ENCODE measurements at places on chromosomes 4 and X. TPM values are rescaled to one million over a fixed set of nuclear protein-coding genes. Genes with fewer than 3 reads are reported as not detected.
A peak's percentile ranks its signal among the peaks of the same experiment; 100 is the strongest.

DNA sequence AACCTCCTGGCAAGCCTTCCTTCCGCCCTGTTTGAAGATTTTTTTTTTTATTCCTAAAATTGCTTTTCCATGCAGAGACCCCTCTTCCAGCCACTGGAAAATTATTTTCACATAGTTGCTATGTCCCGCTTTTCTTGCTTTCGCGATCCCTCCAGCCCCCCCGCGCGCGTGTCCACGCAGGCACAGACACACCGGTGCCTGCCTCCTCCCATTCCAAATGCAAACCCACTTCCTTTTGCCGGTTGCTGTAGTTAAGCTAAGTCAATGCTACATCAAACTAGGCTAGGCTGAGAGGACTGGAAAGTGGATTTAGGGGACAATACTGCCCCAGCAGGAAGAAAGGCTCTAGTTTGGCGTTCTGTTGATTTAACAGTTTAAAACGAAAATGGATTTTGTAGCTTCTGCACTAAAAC is 111.0 kb downstream of the DHX15 start:
- DNase-seq = peak; percentile 42

DNA sequence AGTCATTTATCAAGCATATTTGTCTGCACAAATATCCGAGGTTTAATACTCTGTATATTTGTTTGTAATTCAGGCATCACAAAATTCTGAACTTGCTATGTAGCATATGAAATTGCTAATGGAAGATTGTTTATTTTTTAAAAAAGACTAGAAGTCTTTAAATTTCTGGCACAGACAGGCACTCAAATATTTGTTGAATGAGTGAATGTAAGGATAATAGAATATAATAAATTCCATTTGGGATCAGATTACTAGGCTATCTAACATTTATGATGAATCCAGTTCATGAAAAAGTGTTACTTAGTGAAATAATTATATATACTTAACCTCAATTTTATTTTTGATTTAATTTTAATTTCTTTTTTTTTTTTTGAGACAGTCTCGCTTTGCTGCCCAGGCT is 30.4 kb upstream of the TEC start:
- no peak for DNase-seq

DNA sequence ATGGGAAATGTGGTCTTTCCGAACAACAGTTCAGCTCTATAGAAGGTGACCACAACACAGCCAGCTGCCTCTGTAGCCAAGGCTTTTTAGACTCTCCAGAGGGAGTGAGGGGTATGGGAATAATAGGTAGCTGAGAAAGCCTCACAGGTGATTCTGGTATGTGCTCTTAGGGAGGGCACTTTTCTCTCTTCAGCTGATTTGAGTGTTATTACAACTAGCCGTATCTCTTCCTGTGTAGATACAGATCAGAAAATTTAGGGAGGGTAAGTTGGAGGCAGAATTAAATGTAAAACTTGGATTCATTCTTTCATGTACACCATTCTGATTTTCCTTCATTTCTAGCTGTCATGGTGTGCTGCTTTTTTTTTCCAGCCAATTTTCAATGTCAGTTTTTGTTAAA is 154.9 kb downstream of the BMPR1B start:
- DNase-seq = no peak

DNA sequence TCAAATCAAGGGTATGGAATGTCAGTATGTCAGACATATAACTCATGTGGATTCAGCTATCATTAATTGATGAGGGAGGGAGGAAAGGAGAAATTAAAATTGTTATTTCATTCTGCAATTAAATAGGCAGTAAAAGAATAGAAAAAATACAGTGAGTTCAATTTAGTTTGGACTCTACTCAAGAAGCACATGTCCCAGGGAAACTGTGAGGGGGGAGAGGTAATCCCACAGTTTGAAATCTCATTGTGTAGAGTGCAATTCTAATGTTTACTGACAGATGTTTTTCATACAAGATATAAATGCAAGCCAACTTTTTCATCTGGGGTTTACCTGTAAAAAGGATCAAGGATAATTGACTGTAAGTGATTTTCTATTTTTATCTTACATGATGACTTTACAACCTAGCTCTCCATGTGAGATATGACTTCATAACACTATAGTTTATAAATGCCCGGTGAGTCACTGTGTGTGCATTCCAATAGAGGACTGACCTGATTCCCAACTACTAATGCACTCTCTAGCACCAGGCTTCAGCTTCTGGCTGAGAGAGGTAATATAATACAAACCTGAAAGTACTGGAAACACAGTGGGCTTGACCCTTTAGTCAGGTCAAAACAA is 35.2 kb upstream of the SCD5 start:
- no peak for DNase-seq

DNA sequence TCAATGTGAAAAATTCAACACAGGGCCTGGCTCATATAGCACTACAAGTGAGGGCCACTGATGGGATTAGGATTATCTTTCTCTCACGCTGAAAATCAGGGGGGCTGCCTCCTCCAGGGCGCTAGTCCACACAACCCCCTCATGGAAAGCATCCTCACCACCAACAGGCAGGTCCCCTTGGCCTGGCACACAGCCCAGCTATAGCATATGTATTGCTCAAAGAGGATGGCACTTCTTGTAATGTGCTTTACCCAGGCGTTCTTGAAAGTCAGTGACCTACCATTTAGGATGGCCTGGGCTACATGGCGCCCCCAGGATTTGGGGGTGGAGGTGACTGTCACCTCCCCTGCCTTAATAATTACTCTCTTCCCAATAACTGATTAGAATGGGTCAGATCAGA is 71.0 kb upstream of the LSM6 start:
- DNase-seq = no peak

DNA sequence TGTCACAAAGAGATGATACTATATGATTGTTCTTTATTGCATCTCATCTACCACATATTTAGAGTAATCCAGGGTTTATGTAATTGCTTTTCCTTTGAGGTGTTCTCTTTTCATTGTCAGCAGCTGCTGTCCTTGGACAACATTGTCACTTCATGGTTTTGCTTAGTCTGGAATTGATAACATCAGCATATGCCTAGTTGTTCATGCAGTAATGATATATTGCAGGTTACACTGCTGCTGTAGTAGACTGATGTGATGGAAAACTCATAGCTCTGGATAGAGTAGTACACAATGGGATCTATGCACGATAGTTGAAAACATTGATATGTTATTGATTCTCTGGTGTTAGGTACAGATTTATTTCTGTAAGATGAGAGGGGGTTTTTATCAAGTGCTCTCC is 13.7 kb downstream of the NEIL3 start:
- no peak for DNase-seq

DNA sequence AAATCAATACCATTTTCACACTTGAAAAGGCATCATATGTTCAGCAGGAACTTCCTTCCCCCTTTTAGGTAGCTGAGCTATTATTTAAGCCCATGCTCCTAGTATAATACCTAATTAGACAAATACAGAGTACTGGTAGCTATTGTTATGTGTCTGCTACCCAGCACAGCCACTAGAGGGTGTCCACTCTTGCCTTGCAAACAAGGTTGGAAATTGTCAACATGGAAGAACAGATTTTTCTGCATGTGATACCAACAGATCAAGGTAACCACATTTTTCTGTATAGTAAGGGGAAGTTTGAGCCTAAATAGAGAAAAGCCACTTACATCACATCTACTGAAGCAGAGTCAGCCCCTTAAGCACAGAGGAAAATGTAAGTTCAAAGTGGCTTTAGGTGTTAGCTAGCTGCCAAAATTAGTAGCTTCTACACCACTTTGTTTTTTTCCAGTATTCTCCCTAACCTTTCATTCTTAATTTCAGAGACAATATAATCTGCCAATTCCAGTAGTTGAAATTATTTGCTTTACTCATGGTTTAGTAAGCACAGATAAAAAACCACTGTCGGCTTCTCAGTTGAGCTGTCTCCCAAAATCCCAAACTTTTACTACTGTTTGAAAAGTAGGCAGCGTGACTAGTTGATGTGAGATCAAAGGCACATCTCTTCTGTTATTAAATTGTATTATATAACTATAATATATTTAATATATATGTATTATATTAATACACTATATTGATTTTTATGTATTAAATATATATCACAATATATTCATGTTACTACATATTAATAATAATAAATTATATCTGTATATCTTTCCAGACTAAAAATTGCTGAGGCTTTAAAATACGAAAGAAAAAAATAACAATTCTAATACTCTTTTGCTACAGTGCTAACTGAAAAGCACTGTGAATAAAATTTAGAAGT is 38.2 kb downstream of the EDNRA start:
- no peak for DNase-seq

GRCh38 chrX:132622130-132622529 is 133.3 kb upstream of the MBNL3 start:
- DNase-seq = no peak

GRCh38 chrX:130772105-130772775 is 130.8 kb downstream of the ENOX2 start:
- DNase-seq = no peak

DNA sequence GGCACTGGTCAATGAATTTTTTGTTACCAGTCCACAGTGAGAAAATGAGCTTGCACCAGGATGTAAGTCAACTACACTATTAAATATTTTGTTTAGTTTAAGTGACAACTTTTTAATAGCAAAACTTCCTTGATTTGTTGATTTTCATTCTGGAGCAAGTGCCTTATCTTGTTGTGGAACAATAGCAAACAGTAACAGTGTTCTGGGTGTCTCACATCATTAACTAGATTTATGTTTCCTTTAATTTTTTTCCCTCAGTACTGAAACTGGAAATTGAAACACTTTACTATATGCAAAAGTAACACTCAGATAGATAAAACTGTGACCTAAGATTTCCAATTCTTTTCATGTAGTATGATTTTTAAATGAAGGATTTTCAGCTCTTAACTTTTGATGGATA is 80.1 kb downstream of the GALNT7 start:
- no peak for DNase-seq

- DNase-seq = no peak
These were observed 81.6 kb downstream of the NAF1 start for GRCh38 chr4:163085085-163085484.

- no peak for DNase-seq
These were observed 177.6 kb downstream of the NWD2 start for GRCh38 chr4:37422102-37422501.

DNA sequence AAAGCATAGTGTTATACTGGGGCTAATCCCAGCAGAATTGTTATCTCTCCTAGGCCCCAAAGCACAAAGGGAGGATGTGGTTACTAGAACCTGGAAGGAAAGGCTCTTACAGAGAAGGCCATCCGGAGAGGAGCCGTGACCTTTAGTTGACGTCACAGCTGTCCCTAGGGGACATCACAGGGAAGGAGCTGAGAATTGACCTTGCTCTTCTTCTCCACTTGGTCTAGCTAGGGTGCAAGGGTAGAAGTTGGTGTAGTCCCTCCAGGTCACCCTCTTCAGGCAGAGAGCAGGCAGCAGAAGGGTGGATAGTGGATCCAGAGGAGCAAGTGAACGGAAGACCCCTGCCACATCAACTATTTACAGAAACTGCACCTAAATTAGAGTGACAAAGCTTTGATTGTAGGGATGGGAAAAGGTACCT is 22.8 kb upstream of the FGF2 start:
- no peak for DNase-seq

GRCh38 chrX:140292961-140293360 is 211.9 kb downstream of the SOX3 start:
- no peak for DNase-seq

- no peak for DNase-seq
These were observed 50.4 kb downstream of the FABP2 start for GRCh38 chr4:119271361-119272085.

The RBM46 gene
- total RNA-seq = not detected

The C4orf17 gene
- total RNA-seq = not detected

The RGN gene
- total RNA-seq = 2.9 TPM
